ENCODE measurements at places on chromosomes 3 and 15.

DNA sequence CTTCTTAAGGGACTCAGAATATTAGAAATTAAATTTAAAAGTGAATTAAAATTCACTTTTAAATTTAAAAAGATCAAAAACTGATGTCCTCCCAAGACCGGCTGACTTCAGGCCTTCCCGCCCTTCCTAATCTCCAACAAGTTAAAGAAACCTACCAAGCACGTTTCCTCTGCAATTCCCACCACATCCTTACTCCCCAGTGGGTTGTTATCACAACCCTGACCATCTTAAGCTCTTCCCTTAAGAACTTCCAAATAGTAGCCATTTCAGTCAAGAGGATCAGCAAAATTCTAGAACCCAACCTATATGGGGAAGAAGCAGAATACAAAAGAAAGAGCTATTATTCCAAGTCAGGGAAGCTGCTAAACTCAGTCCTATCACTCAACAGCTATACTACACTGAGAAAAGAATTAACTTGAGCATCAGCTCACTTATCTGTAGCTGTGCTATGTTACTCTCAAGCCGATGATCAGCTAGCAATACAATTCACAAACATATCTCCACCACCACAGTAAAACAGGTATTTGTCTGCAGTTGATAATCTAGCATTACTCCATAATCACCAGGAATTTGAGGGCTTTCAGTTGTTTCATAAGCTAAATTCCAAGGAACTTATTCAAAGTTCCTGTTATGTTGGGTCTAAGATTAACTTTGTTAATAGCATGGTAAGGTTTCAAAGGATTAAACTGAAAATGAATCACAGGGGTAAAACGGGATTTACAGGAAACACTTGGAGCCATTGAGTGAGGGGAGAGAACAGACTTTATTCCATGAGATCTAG lies 14.3 kb downstream of the ABCC5 start:
- DNase-seq, result no peak

DNA sequence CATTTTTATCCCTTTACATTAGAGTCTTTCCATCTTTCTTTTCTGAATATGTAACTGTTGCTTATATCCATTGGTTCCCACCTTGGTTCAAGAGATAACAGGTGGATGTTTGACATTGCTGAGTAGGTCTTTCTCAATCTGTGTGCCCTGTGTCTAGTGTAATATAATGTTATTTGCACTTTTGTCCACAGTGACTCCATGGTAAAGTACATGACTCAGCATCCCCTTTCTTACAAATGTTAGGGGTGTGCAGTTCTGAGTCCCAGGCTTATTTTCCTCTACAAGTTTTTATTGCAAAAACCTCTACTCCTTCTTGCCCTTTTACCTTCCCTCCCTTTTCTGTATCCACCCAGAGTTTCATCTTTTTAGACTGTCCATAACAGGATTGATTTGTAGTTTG lies 116.5 kb downstream of the RSRC1 start:
- DNase-seq, result no peak

DNA sequence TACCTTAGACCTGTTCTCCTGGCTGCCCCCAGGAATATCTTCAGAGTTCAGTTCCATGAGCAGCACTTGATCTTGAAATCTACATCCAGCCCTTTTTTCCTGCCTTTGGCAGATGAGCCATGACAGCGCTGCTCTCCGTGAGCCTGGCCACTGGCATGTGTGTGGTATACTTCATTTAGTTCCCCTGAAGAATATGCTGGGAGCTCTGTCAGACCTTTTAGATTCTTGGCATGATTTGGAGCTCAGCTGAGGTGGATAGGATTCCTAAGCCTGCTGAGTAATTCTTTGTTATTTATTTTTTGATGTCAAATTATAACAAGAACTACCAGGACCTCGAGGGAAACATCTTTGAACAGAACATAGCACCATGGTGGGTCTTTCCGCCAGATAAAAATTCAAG lies 121.7 kb downstream of the EDEM1 start:
- no peak for DNase-seq

DNA sequence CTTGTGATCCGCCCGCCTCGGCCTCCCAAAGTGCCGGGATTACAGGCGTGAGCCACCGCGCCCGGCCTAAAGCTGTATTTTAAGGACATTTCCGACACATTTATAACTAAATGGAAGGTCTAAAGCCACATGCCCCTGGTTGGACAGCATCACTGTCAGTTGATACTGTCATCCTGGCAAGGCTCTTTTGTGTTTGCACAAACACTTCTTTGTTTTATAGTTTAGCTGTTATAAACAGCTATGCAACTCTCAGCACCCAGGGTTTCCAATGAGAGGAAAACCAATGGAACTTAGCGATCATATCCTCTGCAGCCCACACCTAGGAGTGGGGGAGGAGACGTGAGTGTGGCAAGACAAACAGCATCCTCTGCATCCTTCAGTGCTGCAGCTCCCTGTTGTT lies 19.7 kb downstream of the NIPA1 start:
- DNase-seq, result no peak

- DNase-seq, result no peak
Observed at GRCh38 chr3:174533286-174533685, 325.8 kb upstream of the NAALADL2 start.

DNA sequence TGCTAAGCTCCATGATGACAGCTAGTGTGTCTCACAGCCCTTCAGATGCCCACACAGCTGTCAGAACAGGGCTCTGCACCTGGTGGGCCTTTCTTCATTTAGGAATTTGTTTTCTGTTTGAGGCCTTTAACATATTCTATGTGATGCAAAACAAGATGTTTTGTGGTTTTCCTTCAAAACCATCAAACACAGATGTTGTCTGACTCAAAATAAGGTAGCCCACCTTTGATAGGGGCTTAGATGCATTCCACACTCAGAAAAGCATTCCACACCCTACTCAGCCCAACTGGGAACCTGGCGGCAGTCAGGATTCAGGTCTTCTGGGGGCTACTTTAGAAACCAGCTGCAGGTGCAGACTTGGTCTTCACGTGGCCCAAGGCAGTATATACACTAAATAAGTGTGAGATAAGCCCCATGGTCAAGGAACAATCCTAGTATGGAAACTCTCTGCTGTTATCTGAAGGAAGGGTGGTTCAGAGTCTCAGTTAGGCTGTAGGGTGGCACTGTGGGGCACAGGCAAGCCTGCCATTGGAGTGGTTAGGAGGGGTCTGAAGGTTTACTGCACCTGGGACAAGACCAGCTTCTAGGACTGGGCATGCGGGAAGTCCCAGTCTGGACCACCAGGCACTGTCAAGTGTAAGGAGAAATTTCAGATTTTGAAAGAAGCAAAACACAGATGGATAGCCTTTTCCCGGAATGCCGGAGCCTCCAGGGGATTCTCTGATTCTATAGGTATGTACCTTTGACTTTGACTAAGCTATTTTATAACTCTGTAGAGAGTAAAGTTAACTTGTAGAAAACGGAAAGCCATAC lies 20.1 kb downstream of the LRRC2 start:
- no peak for DNase-seq

- no peak for DNase-seq
Observed at GRCh38 chr3:143585720-143586456, 262.4 kb downstream of the SLC9A9 start.

DNA sequence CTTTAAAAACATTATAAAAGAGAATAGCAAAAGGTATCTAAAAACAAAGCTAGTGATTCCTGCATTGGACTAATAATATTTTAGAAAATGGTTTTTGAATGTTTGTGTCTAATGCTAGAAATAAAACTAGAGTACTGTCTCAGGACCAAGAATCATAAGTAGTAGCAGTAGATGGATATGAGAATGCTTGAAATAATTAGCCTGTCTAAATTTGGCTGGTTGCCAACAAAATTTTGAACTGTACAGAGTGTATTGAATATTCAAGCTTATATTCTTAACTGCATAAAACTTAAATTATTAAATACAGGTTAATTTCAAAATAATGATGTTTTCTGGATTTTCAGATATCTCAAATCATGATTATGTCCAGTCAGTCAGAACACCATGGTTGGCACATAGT lies 14.0 kb downstream of the ABHD5 start:
- DNase-seq, result no peak

DNA sequence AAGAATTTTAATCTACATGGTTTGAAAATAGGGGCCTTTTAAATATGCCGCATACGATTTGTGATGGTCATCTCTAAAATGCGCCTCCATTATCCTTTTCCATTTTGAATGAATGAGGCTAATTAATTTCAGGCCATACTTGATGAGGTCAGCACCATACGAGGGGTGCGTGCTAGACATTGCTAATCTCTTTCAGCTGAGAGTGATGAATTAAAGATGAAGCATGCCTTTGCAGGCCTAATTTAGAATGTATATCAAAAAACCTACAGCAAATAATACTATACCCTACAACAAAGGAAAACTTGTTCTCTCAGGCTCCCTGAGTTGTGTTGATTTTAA lies 18.6 kb upstream of the NR2F2 start:
- DNase-seq, result no peak

GRCh38 chr3:29271475-29271874 lies 9.4 kb upstream of the RBMS3 start:
- DNase-seq, result no peak

GRCh38 chr15:66566963-66567531 lies 1.2 kb upstream of the LCTL start:
- peak; percentile 20 for DNase-seq

GRCh38 chr3:15015456-15015855 lies 49.7 kb downstream of the MRPS25 start:
- DNase-seq, result no peak

DNA sequence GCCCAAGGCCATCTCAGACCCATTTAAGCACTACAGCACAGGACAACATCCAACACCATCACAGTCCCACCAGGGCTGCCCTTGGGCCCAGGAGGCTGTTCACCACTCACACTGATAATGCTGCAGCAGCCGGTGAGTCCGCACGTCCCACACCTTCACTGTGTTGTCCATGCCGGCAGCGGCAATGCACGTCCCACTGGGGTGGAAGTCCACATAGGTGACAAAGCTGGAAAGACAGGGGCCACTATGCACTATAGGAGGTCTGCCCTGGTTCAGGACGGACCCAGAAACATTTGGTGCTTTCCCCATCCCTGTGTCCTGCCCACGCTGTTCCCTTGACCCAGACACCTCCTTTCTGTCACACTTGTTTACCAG lies 8.5 kb downstream of the POC1A start:
- no peak for DNase-seq

DNA sequence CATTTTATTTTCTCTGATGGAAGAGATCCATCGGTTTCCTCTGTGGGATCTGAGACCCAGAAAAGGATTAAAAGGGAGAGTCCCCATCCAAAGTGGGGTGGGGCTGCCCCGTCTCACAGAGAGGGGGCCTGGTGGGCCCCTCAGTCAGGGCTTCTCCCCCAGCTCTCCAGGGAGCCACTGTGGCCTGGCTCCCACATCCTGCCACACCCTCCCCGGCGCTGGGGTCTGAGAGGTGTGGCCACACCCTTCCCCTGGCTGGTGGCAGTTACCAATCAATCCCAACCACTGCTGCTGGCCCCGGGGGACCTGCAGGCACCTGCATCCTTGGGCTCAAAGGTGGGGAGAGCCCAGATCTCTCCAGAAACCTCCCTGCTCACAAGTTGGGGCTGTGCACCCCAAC lies 161.8 kb upstream of the IQSEC1 start:
- DNase-seq, result no peak

DNA sequence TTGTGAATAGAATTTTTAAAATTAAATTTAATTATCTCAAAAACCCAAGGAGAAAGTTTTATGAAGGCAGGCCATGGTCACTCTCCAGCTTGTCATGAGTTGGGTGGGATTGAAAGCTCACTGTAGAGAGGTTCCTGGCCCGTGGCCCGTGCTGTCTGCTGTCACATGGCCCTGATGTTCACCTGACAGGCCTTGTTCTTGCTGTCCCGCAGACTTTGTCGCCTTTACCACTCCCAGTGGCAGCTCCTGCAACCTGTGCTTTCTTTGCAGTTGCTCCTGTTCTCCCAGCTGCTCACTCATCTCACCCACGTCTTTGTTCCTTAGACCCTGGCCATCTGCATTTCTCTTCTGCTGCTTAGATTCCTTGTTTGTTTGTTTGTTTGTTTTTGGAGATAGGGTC lies 35.6 kb downstream of the DHX30 start:
- no peak for DNase-seq

DNA sequence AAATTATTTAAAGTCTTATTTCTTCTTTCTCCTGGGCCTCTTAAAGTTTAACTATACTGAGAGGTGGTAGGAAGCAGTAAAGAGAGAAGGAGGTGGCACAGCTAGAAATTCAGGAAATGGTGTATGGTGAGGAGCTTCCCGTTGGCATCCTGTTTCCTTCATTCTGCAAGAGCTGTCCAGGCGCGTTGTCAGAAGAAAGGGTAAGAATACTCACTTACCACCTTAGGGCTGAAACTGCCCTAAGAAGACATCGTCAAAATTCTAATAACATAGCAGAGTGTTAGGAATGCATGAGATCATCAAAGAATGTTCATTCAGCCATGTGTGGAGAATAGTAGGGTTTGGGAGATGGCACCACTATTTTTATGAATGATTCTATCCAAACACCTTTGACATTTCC lies 699.6 kb downstream of the MCTP2 start:
- no peak for DNase-seq
